ENCODE measurements at places on chromosomes 3 and 15. TPM values are rescaled to one million over a fixed set of nuclear protein-coding genes. Genes with fewer than 3 reads are reported as not detected.

The WDR49 gene
- 0.23 TPM for total RNA-seq

The CMTM8 gene
- total RNA-seq, result 9.8 TPM

The SLC12A8 gene
- total RNA-seq, result 7.0 TPM

The FAM3D gene
- total RNA-seq, result not detected

The HIGD2B gene
- 0.21 TPM for total RNA-seq

GRCh38 chr15:56772868-56773639 is 39.7 kb upstream of the ZNF280D start:
- no peak for DNase-seq

- no peak for DNase-seq
Observed at GRCh38 chr15:80246425-80246894, 5.6 kb downstream of the CTXND1 start.

- no peak for DNase-seq
Observed at GRCh38 chr15:40333922-40334492, 6.7 kb downstream of the CCDC9B start.

DNA sequence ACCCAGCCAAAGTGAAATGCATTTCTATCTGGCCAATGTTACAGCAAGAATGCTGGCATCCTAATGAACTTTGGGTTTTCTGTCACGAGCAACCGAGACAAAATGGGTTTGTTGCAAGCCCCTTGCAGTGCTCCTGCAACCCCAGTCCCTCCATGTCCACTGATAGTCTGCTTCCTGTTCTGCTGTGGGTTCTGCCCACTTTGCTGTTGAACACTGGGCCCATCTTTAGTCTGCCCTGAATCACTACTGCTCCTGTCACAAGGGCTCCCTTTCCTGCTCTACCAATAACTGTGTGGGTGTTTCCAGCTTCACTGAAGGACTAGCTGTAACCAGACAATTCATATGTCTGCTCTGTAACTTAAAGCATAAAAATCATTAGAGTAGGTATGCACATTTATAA is 12.7 kb upstream of the OXSR1 start:
- DNase-seq, result no peak

Measured in Panc1 (cell line).